ENCODE measurements at places on chromosomes 6 and 20. TPM values are rescaled to one million over a fixed set of nuclear protein-coding genes. Genes with fewer than 3 reads are reported as not detected.
A peak's percentile ranks its signal among the peaks of the same experiment; 100 is the strongest.

- no peak for DNase-seq
Measured at GRCh38 chr6:137910424-137910834, 43.4 kb downstream of the TNFAIP3 start.

DNA sequence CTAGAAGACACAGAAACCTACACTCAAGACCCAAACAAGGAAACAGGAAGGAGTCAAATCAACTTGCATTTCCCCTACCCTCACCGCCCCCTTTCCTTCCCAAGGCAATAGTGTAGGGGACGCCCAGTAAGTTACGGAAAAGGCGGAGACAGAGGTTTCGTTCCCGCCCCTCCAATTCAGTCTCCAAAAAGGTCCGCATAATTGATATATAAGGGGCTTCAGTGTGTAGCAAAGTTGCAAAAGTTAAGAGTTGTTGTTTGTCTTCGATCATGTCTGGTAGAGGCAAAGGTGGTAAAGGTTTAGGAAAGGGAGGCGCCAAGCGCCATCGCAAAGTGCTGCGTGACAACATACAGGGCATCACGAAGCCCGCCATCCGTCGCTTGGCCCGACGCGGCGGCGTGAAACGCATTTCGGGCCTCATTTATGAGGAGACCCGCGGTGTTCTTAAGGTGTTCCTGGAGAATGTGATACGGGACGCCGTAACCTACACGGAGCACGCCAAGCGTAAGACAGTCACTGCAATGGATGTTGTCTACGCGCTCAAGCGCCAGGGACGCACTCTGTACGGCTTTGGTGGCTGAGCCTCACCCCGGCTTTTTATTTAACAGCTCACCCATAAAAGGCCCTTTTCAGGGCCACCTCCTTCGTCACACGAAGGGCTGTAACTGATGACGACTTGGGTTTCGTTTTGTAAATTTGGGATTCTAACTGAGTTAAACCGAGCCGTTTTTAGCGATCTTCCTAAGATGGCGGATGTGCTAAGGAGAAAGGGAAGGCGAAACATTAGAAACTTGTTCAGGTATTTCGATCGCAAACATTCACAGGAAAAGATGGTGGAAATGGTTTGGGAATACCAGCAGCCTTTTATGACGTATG is 124.6 kb upstream of the BTN3A2 start:
- peak; percentile 80 for DNase-seq

GRCh38 chr6:39056191-39056590 is 7.6 kb downstream of the GLP1R start:
- no peak for DNase-seq

- DNase-seq = peak; percentile 66
Measured at GRCh38 chr6:167572841-167573271, 248.0 kb downstream of the TTLL2 start.

GRCh38 chr20:62918147-62918546 is 8.2 kb downstream of the DIDO1 start:
- DNase-seq = no peak

DNA sequence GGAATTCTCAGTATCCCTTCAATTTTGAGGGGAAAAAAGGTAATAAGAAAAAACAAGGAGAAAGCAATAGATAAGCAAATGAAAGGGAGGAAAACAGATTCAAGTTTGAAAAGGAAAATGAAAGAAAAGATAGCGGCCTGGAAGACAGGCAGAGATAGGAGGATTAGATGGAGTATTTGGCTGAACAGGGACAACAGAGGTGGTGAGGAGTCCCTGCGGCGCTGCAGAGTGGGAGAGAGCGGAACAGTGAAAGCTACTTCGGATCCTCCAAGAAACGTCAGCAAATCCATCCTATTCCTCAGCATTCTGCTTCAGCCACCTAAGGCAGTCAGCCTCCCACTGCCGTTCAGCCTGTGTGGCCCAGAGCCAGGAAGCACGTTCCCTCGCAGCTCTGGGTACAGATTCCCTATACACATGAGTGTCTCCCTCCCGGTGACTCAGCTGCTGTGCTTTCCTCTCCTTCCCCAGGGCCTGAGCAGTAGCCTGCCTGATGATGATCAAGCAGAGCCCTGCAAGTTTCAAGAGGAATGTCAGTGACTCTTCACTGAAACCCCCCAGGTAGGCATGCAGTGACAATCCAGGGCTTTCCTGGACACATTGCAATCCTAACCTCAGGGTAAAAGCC is 43.4 kb upstream of the CDYL start:
- peak; percentile 44 for DNase-seq

DNA sequence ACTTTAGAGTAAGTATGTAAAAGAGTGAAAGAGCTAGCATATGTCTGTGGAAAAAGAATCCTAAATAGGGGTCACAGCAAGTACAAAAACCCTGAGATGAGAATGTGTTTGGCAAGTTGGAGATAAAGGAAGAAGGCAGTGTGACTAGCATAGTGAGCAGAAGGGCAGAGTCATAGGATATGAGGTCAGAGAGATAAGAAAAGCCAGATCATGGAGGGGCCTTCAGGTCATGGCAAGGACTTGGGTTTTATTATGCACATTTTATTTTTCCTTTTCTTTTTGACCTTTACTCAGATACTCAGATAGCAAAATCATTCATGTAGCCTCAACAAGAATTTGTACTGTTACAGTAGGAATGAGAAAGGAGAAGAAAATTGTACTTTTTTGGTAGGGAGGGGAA is 138.0 kb downstream of the GJA1 start:
- DNase-seq = no peak

DNA sequence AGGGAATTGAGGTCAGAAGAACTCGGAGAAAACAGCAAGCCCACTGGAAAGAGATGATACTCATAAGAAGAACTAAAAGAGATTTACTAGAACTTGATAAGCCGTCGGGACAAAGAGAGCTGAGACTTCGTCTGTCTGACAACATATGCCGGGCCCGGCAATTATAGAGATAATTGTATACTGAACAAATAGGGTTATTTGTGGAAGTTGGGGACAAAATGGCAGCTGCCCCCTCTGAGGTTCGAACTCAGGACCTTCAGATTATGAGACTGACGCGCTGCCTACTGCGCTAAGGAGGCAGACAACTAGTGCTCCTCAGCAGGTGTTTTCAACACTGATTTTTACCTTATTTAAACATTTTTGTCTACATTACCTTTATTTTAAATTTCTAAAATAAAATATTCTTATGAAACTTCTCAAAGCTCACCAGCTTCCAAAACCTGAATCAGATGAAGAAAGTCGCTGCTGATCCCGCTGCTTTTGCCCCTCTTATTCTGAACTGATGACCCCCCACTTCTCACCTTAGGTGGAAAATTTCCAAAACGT is 29.3 kb upstream of the TRIM27 start:
- DNase-seq = peak; percentile 75

DNA sequence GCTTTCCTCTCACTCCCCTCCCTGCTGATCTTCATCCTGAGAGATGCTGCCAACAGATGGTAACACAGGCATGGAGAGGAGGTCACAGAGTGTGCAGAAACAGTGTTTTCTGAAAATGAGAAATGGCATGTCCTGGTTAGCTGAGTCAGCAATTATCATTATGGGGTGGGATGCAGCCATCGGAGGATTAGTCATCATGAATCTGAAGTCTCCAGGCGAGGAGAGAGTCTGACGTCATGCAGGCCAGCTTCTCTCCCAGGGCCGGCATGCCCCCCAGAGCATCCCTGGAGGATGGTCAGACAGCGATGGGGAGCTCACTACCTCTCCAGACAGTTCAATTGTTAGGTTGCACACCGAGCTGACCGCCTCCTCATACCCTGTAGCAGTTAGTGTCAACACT is 4.7 kb upstream of the GTSF1L start:
- DNase-seq = no peak

DNA sequence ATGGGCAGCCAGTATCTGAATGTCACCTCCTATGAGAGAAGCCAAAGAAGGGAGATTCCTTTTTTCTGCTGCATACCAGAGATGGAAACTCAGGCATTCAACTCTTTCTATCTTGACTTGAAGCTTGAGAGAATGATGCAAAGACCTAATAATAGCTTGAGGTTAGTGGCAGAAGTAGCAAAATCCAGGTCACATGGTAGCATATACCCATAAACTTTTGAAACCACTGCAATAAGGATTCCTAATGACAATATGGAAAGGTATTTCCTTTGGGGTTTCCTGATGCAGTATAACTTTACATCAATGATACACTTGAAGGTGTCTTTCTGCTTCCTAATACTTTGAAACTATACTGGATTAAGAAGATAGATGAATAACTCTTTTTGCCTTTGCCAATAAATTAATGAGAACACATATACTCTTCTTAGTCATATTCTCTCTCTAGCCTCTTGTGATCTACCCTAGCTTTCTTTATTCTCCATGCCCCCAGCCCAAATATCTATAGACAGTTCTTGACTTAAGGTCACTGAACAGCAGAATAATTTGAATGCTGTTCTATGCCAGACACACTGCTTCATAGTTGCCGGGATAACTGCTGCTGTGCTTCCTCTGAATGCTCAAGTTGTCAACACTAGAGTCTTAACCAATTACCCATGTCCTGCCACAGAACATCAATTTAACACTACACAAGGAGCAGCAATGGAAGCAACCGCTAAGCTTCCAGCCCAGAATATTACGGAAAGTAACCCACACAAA is 155.5 kb upstream of the SIM1 start:
- DNase-seq = no peak

GRCh38 chr20:2984028-2984501 is 59.4 kb upstream of the GNRH2 start:
- DNase-seq = no peak

The TGIF2 gene
- 53.4 TPM for total RNA-seq

The KIF6 gene
- total RNA-seq = 1.1 TPM

The ANKEF1 gene
- 5.2 TPM for total RNA-seq

Measured in H7 (cell line).